ENCODE measurements at places on chromosomes 7 and 10. TPM values are rescaled to one million over a fixed set of nuclear protein-coding genes. Genes with fewer than 3 reads are reported as not detected.

RNF148 gene
- not detected for total RNA-seq

CALCR gene
- not detected for total RNA-seq

ANK3 gene
- 22.6 TPM for total RNA-seq

FBXL13 gene
- 0.21 TPM for total RNA-seq

ASZ1 gene
- not detected for total RNA-seq

POLR2J3 gene
- total RNA-seq: 10.8 TPM

BAMBI gene
- total RNA-seq: 3.4 TPM

PLOD3 gene
- total RNA-seq: 47.8 TPM

R3HCC1L gene
- total RNA-seq: 10.2 TPM

SFTPA1 gene
- total RNA-seq: not detected

RAB19 gene
- not detected for total RNA-seq

IDI2 gene
- total RNA-seq: not detected

GFRA1 gene
- 0.07 TPM for total RNA-seq

SLC39A12 gene
- not detected for total RNA-seq

PILRA gene
- not detected for total RNA-seq

NUDT13 gene
- 0.14 TPM for total RNA-seq

SFMBT2 gene
- 0.05 TPM for total RNA-seq

AGBL3 gene
- total RNA-seq: 0.56 TPM

ADD3 gene
- 30.5 TPM for total RNA-seq

SLC26A5 gene
- not detected for total RNA-seq

PRPS1L1 gene
- total RNA-seq: not detected

HOXA5 gene
- not detected for total RNA-seq

MMP21 gene
- not detected for total RNA-seq

CYP2C19 gene
- 0.14 TPM for total RNA-seq

LRIT1 gene
- not detected for total RNA-seq

AGR2 gene
- 69.2 TPM for total RNA-seq

COL26A1 gene
- total RNA-seq: not detected

OR2A1 gene
- total RNA-seq: not detected

GPR146 gene
- total RNA-seq: 0.14 TPM

CC2D2B gene
- total RNA-seq: 0.14 TPM
